ENCODE measurements at places on chromosomes 7 and 10.

DNA sequence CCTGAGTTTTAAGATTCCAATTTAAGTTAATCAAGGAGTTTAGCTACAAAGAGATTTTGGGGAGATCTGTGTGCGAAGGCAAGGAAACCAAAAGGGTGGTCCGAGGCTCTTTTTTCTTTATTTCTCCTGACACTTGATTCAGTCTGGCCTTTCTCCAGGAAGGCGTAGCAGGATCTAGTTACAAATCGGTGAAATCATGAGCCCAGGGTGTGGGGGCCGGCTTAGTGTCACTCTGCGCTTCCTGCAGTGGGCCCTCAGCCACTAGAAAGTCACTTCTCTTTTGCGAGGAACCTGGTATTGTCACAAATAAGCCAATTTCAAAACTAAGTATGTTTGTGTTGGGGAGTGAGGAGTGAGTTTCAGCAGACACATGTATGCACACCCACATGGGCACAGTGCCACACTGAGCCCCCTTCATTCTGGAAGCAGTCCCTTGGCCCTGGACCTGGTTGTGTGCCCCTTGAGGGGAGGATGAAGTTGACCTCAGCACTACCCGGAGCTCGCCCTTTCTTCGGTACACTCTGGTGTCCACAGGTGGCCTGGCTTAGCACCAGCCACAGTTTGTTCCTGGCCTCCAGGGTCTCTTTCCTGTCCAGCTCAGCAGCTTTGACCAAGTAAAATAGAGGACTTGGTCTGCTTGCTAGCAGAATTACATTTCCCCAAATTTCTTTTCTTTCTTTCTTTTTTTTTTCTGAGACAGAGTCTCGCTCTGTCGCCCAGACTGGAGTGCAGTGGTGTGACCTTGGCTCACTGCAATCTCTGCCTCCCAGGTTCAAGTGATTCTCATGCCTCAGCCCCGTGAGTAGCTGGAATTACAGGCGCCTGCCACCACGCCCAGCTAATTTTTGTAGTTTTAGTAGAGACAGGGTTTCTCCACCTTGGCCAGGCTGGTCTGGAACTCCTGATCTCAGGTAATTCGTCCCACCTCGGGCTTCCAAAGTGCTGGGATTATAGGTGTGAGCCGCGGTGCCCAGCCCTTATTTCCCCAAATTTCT, 84.0 kb upstream of the BTBD16 start:
- DNase-seq, result no peak

DNA sequence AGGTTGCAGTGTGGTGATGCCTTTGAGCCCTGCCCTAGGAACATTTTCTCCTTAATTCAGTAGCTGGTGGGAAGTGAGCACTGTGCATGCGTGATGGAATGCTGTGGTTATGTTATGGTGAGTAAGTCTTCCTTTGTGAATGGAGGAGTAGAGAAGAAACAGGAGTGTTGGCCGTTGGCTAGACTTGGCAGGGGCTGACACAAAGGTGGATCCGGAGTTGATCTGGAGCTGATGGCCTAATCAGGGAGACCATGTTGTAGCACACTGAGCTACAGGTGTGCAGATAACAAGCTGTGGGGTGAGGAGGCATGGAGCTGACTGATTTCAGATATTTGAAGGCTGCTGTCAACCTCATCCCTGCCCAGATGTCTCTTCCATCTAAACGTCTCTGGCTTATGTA, 122.3 kb downstream of the CNNM2 start:
- DNase-seq, result no peak

DNA sequence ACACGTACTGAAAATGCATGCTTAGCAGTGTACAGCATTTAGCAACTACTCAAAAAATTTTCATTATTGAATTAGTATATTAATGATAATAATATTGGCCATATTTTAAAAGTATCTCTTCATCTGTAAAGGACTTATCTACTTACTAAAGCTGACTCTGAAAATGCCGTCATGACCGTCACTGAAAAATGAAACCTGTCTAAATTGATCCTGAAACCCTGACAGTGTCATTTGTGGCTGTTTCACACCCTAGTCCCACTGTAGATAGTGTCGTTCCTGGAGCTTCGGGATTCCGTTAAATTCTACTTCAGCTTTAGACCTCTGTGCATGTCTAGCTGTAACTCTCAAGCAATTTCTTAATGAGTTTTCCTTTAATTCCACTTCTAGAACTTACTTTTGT, 35.8 kb upstream of the EZH2 start:
- no peak for DNase-seq

- DNase-seq, result no peak
These were observed 5.1 kb upstream of the ZNF503 start for GRCh38 chr10:75406462-75407223.

DNA sequence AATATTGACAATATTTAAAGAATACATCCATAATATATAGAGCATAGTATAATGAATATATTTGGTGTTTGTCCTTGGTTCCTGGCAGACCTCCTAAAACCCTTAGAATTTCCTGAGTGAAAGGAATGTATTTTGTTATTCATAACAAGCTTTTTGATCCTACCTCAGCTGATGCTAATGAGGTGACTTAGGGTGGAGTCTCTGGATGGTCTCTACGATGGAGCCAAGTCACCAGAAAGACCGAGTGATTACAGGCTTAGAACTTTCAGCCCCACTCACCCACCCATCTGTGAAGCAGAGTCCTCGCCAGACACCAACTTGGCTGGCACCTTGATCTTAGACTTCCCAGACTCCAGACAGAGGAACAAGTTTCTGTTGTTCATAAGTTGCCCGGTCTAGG, 35.9 kb downstream of the UPF2 start:
- DNase-seq, result no peak

DNA sequence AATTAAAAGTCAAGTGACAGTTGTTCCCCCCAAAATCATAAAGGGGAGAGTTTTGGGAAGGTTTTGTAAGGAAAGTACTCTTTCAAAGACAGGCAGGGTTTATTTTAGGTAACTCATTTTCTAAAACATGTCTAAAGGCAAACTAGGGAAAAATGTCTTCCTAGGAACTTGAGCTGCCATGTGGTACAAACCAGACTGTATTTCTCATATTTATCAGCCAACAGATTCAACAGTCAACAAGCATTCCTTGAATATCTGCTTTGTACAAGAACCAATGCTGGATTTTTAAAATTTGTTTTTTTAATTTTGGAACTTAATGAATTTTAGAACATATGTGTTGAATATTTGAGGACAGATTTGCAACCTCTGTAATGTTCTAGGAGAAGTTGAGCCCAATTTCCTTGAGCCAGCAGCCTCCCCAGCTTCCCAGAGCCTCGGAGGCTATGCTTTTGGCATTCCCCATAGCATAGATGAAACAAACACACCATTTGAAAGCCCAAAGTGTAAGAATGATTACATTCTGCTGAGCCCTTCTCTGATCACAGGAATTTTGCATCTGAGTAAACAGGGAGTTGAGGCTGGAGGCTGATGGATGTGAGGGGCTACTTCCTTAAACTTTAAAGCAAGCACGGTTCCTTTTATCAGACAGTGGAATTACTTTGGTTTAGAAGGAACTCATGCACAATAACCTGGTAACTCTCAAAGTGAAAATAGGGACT, 345.1 kb downstream of the RNLS start:
- DNase-seq, result no peak

DNA sequence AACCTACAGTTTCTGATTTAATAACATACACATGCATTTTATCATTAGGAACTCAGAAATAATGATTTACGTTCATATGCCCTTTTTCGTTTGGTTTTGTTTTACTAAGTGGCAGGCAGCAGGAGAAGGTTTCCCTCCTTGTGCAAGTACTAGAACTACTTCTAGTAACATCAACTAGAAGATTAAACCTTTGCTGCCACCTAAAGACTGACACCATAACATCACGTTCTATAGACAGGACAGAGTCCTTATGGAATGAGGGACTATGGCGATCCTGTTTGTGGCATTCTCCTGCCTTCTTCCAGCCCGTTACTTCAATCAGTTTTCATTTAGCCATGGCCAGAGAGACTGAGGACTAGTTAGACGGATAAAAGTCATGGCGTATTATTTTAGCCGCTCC, 53.2 kb downstream of the GAD2 start:
- peak; percentile 11 for DNase-seq

DNA sequence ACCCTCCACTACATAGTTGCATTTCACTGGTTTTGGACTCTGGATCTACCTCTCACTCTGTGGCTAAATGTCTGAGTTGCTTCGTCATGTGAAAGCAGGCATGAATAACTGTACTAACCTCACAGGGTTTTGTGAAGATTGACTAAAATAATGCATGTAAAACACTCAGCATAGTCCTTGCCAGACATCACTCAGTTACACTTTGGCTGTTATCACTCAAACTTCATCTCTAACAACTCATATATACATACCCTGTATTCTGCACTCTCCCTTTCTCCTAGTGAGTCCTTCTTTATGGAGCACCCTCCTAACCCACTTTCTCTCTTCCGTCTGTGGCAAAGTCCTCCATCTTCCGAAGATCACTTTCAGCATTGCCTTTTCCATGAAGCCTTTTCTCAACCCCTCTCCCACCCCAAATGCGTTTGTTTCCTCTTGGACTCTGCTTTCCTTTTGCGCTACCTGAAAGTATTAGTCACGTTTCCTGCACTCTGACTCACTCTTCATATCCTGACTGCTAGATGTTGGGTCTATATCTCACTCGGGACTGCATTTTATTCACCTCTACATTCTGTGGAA, 72.6 kb downstream of the OSBPL3 start:
- no peak for DNase-seq

DNA sequence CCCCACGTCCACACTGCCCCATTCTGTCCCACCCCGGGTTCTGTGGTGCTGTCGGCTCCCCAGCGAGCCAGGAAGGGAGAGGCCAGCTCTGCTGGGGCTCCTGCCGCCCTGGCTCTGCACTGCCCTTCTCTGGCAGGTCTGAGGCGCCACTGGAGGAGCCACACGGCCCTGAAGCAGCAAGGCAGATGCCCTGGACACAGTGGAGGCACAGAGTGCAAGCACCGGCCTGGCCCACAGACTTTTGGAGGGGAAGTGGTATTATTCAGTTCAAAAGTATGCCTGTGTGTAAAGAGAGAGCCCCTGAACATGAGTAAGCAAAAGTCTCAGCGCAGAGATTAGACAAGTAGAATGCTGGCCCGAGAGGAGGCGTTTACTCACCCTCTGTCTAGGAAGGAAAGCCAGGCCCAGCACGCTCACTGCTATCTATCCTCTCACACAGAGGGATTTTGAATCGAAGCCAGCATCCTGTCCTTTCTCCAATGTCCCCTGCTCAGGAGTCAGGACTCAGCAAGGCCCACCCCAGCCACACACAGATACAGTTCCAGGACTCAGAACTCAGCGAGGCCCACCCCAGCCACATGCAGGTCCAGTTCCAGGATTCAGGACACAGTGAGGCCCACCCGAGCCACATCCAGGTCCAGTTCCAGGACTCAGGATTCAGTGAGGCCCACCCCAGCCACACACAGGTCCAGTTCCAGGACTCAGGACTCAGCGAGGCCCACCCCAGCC, 115.0 kb downstream of the EGFR start:
- no peak for DNase-seq

- no peak for DNase-seq
These were observed 3.7 kb upstream of the GDF10 start for GRCh38 chr10:47296156-47296894.

GRCh38 chr7:130040576-130040975, 10.6 kb downstream of the ZC3HC1 start:
- no peak for DNase-seq

DNA sequence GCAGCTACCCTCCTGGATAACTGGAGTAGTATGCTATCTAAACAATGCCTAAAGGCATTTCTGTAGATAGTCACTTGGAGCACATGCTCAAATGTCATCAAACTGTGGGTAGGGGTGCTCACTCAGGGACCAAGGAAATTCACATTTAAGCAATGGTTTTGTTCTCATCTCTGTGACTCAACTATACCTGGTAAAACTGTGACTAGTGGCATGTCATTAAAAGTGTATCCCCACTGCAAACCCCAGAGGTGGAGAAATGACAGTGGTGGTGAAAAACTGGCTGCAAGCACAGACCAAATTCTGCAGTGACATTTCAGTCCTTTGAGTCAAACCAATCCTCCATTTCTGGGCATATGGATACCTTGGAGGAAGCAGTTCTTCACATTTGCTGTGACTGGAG, 134.2 kb upstream of the EFCAB10 start:
- no peak for DNase-seq

- peak; percentile 10 for DNase-seq
These were observed 53.3 kb upstream of the PPIF start for GRCh38 chr10:79293841-79294581.

GRCh38 chr10:12961416-12962205, 39.9 kb downstream of the CCDC3 start:
- DNase-seq, result no peak

GRCh38 chr10:22486431-22486830, 141.1 kb downstream of the SPAG6 start:
- no peak for DNase-seq

DNA sequence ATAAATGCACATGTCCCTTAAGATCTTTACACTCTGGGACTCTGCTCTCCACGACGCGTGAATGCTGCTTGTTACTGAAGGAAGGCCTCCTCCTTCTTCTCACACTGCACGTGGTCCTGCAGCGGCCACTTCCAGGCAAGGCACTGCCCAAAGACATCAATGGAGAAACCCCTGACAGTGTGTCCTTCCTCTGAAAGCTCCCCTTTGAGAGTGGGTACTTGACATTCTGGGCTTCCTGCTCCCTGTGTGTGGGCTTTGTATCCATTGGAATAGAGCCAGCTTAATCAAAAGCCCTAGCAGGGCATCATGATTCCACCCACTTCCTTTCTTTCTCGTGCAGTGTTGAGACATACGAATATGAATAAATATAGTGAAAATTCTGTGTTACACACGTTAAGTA, 69.7 kb upstream of the STK17A start:
- DNase-seq, result peak; percentile 40

DNA sequence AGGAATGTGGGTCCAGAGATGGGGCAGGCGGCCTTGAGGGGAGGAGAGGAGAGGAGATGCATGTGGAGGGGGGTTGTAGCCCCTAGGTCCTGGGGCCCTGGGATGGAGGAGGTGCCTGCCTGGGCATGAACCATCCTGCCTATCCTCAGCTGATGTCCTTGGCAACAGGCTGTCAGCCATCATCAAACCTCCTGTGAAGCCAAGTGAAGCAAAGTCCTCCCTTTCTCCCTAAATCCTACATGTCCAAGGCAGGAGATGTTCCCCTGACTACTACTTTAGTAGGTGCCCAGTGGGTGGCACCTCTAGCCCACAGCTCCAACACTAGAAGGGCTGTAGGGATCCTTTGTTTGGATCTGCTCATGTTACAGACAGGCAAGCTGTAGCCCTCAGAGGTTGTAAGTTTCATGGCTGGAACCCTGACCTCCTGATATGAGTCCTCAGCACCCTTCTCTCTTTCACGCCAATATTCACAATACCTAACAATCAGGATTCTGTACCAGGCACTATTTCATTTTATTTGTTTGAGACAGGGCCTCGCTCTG, 66.6 kb upstream of the SYPL1 start:
- no peak for DNase-seq

- DNase-seq, result no peak
These were observed 380.6 kb upstream of the IGFBP3 start for GRCh38 chr7:46301677-46302076.
